Stimulated activated CD8-positive, alpha-beta memory T cell treated with anti-CD3 and anti-CD28 coated beads, Interleukin-7, amount 100 ng/mL, for 1 hour (primary cell): ENCODE measurements at places on chromosomes 3 and 15.

DNA sequence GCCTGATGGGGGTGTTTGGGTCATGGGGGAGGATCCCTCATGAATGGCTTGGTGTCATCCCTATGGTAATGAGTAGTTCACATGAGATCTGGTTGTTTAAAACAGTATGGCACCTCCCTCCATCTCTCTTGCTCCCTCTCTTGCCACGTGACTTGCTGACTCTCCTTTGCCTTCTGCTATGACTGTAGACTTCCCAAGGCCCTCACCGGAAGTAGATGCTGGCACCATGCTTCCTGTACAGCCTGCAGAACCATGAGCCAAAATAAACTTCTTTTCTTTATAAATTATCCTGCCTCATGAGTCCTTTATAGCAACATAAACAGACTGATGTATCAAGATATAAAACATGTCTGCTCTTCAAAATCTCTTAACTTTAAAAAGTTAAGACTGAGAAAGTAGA, 96.1 kb downstream of the TFDP2 start:
- no peak for DNase-seq

GRCh38 chr15:81270188-81270587, 53.8 kb downstream of the STARD5 start:
- DNase-seq, result no peak

DNA sequence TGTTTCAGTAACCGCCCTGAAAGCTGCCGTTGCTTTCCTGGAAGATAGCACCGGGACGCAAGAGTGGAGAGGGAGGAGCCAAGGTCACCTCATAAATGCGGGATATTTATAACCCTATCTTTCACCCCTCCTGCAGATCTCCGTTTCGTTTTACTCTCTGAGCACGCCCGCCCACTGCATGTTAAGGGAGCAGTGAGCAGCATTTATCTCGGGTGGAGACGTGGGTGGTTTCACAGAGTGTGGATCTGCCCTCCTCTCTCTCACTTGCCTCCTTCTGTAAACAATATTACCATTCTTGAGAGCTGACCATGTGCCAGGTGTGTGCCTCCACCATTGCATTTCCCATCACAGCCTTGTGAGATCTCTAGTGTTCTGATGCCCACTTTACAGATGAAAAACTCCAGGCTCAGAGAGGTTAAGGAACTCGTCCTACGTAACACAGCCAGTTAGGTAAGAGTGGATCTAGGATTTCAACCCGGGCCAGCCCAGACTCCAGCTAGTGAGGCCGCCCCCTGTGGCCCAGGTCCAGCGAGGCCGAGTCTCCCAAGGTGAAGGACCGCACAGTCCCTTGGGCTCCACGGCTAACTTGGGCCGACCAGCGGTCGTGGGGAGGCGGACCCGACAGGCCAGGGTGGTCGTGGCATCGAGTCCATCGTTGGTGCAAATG, 16.9 kb upstream of the SEMA4B start:
- DNase-seq, result no peak

- DNase-seq, result no peak
Observed at GRCh38 chr3:46900007-46900292, 22.4 kb downstream of the PTH1R start.

GRCh38 chr15:89119489-89120478, 31.5 kb downstream of the ABHD2 start:
- no peak for DNase-seq

DNA sequence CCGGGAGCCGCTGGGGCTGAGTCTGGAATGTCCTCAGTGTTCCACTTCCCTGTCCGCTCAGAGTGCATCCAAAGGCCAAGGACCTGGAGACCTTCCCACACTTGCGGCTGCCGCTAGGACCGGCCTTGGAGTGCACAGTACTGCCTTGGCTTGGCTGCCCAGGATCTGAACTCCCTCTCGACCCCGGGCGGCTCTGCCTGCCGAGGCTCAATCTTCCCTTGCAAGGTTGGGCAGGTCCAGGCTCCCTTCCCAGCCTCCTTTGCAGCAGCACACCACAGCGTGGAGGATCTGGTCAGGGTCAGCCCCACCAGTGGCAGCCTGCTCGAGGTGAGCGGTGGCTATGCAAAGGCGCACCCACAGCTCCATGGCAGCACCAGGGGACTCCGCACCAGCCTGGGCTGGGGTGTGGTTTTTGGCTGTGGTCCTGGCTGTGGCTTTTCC, 69.2 kb downstream of the PLXNA1 start:
- no peak for DNase-seq

DNA sequence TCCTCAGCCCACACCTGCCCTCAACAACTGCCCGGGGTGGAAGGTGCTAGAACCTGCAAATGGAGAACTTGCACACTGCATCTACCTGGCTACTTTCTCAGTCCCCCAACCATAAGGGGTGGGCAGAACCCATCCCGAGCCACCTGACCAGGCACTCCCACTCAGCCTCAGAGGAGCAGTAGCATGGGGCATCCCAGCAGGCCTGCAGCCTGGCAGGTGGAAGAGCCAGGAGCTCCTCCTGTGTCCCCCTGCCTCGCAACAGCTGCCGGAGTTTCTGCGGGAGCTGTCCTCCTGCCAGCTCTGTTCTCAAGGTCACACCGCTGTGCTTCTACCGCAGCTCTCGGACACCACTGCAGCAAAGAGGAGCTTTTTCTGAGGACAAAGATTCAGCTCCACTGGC, 27.5 kb downstream of the RAB6B start:
- DNase-seq, result no peak

- DNase-seq, result no peak
Observed at GRCh38 chr15:68302729-68303128, 25.2 kb downstream of the FEM1B start.

DNA sequence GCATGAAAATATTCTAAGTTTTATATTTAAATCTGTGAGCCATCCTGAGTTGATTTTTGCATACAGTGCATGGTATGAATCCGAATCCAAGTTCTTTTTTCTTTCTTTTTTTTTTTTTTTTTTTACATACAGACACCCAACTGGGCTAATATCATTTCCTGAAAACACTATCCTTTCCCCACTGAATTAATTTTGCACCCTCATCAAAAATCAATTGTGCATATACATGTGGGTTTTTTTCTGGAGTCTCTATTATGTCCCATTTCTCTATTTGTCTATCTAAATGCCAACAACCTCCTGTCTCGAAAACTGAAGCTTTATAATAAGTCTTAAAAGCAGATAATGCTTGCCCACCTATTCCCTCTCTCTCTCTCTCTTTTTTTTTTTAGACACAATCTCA, 5.9 kb upstream of the ABI3BP start:
- DNase-seq, result no peak

DNA sequence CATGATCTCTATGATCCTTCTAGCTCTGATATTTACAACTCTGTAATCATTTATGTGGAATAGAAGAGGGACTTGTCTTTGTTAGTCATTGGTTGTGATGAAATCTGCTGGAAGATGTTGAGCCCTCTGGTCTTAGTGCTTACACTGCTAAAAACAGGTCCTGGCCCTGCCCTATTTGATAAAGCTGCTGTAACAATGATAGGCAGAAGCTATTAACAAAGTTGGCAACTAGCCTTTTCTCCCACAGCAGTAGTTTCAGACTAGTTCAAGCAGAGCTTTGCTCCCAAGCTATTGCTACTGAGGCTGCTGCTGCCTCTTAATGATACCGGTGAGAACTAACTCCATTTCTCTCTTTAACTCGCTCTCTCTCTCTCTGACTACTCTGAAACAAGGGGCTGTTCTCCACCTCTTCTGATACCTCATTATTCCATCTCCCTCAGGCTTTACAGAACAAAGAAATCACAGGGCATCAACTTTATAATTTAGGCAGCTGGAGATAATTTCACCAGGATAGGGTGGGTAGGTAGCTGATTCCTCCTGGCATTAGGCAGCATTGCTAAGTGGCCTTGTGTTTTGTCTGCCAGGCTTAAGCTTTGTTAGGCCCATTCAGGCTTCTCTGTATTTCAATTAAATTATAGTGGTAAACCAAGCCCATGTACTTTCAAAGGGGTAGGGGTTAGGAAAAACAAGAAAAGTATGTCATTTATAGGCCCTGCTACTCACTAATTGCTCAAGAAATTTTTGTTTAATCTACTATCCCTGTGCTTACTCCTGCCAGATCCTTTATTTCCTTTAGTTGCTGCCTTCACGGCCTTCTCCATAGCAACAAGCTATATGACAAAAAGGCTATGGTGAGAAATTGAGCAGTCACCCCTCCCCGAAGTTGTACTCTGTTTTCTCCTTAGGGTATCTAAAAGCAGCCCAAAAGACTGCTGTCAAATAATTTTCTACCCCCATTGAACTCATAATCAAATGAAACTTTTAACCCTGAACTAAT, 139.6 kb downstream of the RBPMS2 start:
- no peak for DNase-seq

GRCh38 chr15:63611177-63611576, 14.0 kb downstream of the FBXL22 start:
- no peak for DNase-seq

DNA sequence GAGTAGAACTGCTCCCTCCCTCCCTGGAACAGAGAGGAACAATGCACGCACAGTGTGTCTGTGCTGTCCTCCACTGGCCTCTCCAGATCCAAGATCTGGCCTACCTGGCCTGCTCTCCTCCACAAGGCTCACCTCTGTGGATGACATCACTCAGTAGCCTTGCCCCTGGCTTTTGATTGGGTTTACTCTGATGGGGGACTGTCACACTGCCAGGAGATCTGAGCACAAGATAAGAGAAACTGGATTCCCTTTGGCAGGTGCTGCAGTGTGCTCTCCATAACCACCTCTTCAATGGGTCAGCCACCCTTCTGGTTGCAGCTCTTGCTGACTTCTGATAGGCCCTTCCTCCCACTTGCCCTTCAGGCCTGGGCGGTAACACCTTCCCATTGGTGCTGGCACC, 22.6 kb upstream of the ANO10 start:
- DNase-seq, result no peak

DNA sequence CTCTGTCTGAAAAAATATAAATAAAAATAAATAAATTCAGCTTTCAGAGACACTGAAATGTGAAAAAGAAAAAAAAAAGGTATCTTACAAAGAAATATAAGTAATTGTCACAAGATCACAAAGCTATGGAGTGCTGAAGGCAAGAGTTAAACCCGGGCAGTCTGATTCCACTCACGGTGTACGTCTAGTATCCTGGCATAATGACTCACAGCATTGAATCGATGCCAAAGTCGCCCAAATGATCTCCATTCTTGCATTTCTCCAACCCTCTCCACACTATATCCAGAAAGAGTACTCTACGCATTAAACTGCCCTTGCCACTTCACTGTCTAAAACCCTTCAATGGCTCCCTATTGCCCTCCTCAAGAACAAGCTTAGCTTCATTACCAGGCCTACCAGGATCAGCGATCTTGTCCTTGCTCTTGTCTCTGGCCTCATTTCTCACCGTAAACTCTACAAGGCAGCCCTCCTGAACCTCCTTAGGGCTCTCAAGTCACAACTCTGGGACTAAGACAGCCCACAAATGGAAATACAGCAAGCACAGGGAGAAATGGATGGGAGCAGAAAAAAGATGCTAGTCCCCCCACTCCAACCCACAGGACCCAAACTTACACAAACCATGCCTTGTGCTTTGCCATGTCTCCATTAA, 7.7 kb downstream of the SUCLG2 start:
- DNase-seq, result no peak
